ENCODE measurements at places on chromosomes 13 and 19. TPM values are rescaled to one million over a fixed set of nuclear protein-coding genes. Genes with fewer than 3 reads are reported as not detected.

Gene GRWD1
- 36.5 TPM for total RNA-seq

Gene POSTN
- total RNA-seq: 5.1 TPM

Gene KCNN4
- 0.60 TPM for total RNA-seq

Gene FCER2
- total RNA-seq: not detected

Gene SPRY2
- total RNA-seq: 67.8 TPM

Gene DAND5
- total RNA-seq: not detected

DNA sequence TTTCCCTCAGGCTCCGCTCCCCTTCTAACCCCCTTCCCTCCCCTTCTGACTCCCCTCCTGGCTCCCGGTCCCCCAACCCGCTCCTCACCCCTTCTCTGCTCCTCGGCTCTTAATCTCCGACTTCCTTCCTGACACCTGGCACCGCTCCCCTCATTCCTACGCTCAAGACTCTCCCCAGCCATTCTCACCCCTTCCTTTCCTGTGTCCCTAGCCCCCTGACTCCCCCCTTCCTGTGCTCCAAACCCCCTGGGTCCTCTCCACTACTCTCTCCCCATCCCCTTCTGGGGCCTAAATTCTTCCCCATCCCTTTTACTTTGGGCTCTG lies 658 bp downstream of the CLPP start:
- DNase-seq: no peak

DNA sequence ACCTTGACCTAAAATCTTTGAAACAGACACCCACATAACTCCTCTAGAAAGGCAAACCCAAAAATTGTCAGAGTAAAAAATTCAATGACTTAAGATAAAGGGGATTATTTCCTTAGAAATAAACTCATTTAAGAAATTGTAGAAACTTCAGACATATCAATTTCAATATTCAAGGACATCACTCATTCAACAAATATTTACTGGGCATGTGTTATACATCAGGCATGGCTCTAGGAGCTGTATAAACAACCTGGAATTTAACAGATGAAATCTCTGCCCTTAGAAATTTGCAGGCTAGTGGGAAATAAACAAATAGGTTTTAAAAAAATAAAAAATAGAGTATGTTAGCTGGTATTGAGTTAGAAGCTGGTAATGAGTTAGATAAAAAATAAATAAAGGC lies 84.0 kb upstream of the LSM14A start:
- DNase-seq: no peak

- no peak for DNase-seq
These were observed 10.4 kb downstream of the DEDD2 start for GRCh38 chr19:42206871-42207755.

DNA sequence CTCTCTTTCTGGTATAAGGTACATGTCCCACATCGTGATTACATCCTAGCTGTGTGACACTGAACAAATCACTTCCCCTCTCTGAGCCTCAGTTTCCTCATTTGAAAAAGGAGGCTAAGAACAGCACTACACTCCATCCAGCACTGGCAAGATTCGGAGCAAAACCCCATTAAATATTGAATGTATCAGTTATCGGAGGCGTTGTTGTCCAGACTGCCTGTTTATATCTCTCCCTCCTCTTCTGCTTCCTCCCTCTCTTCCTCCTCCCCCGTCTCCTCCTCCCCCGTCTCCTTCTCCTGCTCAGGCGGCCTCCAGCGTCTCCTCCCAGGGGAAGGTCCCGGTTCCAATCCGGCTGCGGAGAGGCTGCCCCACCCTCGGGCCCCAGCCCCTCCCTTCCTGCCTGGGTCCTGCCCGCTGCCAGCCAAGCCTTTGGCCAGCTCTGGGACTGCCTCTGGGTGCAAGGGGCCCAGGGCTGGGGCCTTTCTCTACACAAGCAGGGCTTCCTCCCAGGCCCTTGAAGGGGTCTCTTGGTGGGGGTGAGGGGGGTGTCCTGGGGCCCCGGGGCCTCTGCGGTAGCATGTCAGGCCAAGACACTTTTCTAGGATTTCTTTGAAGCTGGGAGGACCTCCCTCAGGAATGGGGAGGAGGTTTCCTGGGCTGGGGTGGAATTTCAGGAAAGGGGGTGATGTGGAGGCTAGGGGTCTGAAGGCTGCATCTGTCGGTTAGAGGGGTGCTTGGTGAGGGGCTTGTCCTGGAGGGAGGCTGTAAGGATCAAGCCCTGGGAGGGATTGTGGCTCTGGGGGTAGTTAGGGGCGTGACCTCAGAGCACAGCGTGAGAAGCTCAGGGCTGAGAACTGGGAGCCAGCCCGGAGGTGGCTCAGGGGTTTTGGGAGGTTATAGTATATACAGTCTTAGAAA lies 1.9 kb downstream of the RRAS start:
- DNase-seq: peak; percentile 91

DNA sequence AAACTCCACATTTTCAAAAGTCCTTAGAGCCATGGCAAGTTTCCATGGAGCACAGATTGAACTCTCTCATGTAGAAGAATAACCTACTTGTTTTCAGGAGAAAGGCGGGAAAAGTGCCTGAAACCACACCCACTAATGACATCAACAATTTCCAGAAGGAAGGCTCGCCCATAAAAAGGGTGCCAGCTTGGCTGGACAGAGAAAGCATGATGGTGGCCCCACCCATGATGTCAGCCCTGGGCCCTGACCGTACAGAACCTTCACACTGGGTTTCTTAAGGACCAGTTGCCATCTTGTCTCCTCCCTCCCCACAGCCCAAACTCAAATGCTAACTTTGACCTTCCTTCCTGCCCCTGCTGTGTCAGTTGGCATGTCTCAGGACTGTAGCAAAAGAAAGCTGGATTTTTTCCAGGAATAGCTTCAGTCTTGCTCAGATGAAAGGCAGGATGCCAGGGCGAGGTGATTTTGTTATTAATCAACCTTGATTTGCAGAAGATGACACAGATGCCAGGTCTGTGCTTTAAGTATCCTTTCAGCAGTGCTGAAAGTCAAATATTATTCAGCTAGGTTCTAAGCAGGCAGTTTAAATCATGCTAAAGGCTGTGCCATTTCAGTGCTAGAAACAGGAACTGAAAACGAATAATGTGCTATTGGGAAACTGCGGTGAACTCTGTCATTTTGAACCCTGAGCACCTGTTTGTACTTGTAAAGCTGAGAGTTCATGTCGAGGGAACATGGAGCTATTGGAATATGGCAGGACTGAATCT lies 89.5 kb upstream of the RFC3 start:
- DNase-seq: no peak

GRCh38 chr13:25166306-25166705 lies 5.8 kb downstream of the AMER2 start:
- DNase-seq: no peak

DNA sequence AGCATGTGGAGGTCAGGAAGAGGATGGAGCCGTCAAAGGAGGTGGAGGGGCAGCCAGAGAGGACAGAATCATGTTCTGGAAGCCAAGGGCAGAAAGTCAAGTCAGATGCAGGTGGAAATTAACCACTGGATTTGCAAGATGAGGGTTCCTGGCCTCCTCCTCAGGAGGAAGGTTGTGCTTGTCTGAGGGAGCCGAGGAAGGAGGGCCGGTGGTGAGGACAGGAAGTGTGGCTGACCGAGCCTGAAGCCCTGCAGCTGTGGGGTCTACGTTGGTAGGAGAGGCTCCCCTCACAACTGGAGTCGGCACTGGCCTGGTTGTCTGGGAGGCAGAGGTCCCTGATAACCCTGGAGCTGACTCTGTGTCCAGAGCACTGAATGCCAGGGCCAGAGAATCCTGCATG lies 15.4 kb upstream of the DHDH start:
- no peak for DNase-seq

- DNase-seq: no peak
These were observed 86.5 kb upstream of the UBL3 start for GRCh38 chr13:29936956-29937355.

DNA sequence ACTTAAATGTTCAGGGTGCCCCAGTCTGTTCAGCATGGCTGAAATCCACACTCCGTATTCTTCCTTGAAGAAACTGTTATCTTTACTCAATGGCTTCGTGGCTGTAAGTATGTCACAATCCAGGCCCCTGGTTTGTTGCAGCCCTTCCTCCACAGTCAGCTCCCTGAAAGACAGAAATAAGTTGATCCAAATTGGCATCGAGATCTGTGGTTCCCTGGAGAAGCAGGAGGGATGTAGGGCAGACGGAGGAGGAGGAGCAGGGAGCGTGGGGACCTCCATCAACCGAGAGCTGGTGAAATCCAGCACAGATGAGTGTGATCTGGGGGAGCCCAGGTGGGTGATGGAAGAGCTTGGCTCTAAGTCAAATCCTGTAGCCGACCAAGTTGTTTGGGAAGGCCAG lies 304 bp downstream of the TSPAN16 start:
- DNase-seq: peak; percentile 83

DNA sequence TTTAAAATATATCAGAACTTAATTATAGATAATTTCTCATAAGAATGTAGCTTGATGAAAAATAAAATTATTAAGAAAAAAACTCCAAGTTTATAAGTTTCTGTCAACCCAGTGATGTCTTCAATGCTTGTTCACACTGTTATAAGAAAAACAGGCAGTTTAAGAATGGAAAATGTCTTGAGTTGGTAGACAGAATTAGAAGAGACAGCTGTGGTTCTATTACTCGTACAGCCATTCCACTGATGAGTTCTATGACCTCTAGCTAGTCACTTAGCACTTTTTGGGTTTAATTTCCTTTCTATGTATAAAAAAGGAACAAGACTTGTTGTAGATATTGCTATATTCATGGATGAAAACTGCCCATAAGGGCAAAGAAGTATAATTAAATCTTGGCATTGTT lies 1013.1 kb upstream of the ATXN8OS start:
- no peak for DNase-seq

- DNase-seq: no peak
These were observed 32.8 kb downstream of the ELF1 start for GRCh38 chr13:40986101-40986856.

DNA sequence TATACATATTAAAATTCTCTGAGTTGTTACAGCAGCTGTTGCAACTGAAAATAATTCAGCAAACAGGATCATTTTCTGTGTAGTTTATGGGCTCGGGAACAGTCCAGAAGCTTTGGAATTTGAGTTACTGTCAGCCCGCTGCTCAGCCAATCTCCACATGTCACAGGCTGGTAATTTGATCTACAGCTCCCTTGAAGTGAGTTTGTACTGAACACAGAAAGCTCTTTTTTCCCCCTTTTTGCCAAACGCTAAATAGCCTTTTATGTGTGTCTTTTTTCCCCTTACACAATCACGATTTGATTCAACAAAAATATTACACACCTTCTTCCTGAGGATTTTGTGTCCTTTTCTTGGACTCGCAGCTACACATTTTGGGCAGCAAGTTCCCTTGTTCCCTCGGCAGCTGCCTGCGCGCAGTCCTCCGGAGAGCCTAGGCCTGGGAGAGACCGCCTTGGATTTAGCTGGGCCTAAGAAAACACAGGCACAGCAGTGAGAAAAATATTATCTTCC lies 371.4 kb downstream of the KCNRG start:
- DNase-seq: peak; percentile 61

GRCh38 chr13:28058866-28059613 lies 41.3 kb downstream of the FLT3 start:
- peak; percentile 33 for DNase-seq

GRCh38 chr13:49791315-49791710 lies 1.2 kb downstream of the KPNA3 start:
- peak; percentile 30 for DNase-seq

GRCh38 chr13:79659121-79659521 lies 178.2 kb downstream of the NDFIP2 start:
- peak; percentile 84 for DNase-seq

- no peak for DNase-seq
These were observed 63.9 kb upstream of the STARD13 start for GRCh38 chr13:33349288-33349985.

GRCh38 chr19:17829855-17830566 lies 8.7 kb upstream of the INSL3 start:
- DNase-seq: peak; percentile 31

DNA sequence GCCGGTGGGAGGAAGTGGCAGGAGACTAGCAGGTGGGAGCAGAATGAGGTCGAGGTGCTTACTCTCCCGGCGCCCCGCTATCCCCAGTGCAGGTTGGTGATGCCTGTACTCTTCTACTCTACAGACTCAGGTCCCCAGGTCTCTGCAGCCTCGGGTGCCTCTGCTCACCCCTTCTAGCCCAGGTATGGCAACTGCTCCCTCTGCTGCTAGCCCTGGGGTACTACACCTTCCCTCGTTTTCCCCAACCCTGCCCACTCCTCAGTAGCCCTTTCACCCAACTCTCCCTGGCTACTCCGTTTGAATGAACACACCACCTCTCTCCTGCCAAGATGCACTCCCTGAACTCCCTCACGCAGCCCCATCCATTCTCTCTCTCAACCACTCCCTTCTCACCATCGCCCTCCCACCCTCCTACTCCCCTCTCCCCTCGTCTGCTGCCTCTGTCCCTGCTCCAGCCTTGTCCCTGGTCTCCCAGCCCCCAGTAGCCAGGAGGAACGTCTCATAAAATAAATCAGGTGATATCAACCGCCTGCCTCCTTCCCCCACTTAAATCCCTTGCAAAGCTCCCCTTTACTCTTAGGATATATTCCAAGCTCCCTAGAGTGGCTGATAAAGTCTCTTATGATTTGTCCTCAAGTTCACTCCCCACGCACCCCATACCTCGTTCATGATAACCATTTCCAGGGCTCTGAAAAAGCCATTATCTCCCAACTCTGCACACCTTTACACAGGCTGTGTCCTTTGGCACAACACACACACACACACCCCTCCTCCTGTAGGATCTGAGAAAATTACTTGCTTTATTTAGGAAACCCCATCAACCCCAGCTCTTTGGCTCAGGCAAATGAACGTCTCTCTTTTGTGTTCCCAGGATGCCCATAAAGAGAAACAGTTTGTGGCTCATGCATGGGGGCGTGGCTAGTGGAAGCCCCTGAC lies 8.2 kb upstream of the MEIS3 start:
- peak; percentile 85 for DNase-seq

Data from cardiac muscle cell (in vitro differentiated cells and primary cell).